Cortex of kidney (tissue), 1 donor: ENCODE measurements at places on chromosomes 6 and 20.

DNA sequence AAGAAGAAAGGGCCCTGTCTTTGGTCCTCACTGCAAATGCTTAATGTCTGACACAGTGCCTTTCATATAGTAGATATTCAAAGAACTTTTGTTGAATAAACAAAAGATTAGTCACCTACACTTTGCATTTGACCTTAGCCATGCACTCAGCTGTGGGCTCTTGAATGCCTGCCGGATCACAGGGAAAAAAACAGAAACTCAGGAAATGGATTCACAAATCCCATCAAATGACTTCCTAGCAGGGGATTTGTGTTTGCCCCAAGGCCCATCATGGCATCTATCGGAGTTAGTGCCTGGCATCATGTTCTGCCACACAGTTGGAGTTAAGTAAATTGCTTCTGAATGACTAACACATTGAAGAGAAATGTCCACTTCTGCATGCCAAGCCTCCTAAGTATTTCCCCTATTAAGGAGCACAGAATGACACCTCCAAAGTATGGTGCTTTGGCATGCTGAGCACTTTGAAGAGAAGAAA is 72.3 kb upstream of the DST start:
- no peak for DNase-seq

DNA sequence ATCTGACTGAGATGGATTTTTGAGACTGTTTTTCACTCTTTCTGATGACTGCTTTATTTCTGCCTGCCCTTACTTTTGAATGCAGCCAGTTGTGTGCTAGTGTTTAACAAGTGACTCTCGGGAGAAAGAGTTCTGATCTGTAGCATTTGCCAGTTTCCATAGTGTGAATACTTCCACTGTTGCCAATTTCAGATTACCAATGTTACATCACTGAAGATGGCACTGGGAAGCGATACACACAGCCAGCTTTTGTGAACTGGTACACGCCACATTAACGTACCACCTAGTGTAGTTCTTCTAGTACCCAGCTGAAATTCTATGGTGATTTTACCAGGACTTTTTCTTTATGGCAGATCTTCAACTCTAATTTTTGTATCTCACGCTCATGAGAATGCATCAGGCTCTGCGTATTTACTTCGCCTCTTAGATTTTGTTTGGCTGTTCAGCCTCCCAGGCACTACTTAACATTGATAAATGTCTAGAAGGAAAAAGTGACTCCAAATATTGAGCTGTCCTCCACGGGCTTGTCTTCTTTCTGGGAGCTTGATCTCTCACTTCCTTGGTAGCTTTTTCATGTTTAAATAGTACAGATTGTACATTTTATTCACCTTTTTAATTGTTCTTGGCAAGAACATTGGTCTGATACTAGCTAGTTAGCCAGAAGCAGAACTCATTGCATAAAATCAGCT is 521.6 kb upstream of the SOX4 start:
- DNase-seq, result no peak

DNA sequence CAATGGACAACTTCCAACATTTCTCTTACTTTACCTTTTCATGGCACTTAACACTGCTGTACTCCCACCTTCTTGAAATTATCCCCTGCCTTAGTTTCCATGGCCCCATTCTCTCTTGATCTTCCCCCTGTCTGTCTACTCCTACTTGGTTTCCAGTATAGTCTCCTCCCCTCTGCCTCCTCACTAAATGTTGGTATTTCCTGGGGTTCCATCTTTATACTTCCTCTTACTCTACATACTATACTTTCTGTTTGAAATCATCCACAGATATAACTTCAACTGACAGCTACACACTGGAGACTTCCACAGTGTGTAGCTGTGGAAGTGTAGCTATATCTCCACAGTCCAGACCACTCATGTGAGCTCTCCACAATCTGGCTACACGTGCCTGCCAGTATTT is 13.5 kb downstream of the ZHX3 start:
- DNase-seq, result no peak

GRCh38 chr6:32973144-32974015 is 5.0 kb downstream of the BRD2 start:
- DNase-seq, result no peak

DNA sequence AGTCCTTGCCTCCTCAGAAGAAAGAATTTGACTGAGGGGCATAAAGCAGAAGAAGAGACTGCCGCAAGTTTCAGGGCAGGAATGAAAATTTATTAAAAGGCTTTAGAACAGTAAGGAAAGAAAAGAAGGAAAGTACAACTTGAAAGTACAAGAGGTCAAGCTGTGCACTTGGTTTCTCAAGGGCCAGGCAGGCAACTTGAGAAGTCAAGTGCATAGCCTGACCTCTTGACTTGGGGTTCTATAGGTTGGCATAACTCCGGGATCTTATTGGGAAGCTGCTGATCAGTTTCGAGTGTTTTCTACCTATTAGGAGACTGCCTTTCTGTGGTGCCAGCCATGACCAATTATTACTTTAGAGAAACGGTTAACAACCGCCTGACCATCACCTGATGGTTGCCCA is 237.0 kb upstream of the RGS17 start:
- no peak for DNase-seq

GRCh38 chr6:44116641-44117382 is 10.4 kb downstream of the MRPL14 start:
- DNase-seq, result no peak

- DNase-seq, result no peak
Measured at GRCh38 chr6:52526634-52527033, 50.2 kb downstream of the TRAM2 start.

DNA sequence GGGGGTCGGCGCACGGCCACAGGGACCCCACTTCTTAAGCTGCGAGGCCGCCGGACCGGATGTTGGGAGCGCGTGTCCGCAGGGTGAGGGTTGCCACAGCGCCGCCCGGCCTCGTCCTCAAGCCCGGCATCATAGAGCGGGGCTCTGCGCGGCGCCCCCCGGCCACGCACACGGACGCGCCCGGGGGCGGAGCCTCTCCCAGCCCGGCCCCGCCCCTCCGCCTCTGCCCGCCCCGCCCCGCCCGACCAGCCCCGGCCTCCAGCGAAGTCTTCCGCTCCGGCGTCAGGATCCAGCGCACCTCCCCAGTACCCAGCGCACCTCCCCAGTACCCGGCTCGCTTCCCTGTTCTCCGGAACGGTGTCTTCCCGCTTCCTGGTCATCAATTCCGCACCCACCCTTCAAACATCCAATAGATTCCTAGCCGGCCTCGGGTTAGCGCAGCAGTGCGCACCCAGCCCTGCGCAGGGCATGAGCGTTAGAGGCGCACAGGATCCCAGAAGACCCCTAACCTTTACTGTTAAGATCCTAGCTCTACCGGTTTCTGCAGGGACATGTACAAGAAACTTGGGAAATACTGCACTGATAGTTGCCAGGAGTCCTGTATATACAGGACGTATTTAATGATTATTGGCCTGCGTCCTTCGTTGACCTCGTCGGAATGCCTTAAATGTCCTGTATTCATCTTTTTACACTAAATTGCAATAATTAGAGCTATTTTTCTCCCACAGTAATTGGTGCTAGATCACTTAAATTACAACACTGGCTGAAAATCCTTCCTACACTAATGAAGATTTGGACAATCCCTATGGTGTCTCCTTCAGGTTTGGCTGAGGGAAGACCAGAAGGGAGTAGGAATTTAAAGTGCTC is 535 bp upstream of the DNAAF9 start:
- DNase-seq, result no peak

DNA sequence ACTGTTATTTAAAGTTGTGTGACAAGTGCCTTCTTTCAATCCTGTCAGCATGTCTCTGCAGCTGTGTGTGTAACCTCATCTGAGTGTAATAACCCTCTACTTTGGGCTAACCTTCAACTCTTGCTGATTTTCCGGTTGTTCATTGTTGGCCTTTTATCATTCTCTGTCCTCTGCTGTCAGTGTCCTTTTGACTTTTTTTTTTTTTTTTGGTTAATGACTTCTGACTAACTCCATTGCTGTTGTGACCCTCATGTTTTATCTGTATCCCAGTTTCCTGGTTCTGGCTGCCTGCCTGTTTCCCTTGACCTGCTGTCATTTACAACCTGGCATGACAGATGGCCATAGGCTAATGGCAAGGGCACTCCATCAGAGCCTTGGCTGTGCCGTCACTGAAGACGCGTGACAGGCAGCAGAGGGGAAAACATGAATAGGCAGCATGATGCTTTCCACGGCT is 145.7 kb upstream of the MAN1A1 start:
- no peak for DNase-seq

DNA sequence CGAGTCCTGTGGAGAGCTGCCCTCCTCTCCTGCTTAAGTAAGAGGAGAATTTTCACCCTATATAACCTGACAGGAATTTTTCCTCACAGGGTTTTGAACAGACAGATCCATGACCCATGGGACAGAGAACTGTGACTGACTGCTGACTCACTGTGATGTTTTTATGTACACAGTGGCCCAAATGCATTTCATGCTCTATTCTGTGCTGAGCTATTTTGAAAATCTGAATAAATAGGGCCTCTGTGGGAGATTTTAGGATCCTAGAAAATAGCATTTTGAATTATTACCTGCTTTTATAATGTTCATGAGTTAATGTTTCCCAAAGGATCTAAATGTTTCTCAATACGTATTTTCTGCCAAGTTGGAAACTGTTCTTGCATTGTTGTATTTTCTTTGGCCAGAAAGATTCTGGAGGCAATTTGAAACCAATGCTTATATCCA is 577.4 kb downstream of the HTR1B start:
- no peak for DNase-seq

DNA sequence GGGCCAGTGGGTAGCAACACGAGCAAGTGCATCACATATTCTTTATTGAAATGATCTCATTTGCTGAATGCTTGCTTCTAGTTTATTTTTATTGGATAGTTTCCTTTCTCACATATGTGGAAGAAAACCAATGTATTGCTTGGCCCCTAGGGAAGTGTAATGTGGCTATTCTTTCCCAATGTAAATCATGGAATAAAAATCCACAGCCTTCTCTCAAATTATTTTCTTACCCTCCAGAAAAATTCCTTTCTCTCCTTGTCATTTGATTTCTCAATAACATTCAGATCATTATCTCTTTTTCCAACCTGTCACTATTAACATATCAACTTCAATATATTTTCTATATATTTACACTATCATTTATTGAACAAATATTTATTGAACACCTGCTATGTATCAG is 51.9 kb upstream of the PTPRK start:
- no peak for DNase-seq

DNA sequence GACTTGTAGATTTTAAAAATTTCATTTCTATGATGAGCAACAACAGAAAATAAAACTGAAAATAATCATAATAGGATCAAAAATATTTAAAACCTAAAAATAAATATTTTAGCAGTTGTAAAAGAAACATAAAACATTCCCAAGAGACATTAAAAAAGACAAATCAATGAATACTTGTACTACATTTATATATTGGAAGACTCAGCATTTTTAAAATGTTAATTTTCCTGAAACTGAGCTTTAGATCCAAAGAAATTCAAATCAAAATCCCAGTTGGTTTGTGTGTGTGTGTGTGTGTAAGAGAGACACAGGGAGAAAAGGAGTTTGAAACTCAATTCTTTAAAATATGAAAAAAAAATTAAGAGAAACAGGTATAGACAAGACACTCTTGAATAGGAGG is 38.7 kb upstream of the DSE start:
- no peak for DNase-seq

DNA sequence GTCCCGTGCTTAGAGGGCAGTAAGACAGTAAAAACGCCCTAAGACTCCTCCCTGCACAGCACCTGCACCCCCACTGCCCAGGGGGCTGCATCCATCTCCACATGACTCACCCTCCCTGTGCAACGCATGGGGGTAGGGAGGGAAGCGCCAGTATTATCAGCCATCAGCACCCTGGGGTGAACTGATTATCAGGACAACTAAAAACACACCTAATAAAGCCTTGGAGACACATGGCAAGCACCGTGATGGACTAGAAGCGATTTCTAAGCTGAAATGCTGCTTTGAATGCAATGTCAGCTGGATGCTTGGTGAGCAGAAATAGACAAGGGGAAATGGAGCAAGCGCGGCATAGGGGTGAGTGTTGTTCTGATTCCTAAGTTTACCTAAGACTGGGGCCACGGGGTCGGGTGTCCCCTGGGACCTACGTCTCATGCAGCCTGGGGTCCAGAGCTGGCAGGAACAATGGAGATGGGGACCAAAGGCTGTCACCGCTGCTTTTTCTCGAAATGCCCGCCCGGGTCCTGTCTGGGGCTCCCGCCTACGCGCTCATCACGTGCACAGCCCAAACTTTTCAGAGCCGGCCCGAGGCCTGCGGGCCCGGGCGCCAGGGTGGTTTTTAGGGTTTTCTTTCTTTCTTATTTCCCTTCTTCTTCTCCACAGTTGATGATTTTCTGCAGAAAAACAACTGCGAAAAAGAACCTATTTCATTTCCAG is 702 bp upstream of the TNFAIP3 start:
- DNase-seq, result no peak

GRCh38 chr6:41252401-41253169 is 24.4 kb downstream of the TREML4 start:
- no peak for DNase-seq

DNA sequence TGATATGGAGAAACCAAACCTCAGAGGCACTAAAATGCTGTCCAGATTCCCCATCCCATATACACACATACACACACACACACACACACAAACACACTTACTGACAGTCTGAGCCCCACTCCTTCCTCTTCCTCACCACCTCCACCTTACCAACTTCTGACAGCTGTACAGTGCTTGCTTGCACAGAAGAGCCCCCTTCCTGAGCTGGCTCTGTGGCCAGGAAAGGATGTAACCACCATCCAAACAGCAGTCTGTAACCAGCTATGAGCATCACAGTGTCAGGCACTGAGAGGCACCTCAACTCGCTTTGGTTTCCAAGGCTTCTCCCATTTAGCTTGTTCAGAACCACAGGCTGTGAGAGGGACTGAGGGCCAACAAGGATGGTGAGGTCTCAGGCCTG is 5.9 kb upstream of the C6orf136 start:
- no peak for DNase-seq

DNA sequence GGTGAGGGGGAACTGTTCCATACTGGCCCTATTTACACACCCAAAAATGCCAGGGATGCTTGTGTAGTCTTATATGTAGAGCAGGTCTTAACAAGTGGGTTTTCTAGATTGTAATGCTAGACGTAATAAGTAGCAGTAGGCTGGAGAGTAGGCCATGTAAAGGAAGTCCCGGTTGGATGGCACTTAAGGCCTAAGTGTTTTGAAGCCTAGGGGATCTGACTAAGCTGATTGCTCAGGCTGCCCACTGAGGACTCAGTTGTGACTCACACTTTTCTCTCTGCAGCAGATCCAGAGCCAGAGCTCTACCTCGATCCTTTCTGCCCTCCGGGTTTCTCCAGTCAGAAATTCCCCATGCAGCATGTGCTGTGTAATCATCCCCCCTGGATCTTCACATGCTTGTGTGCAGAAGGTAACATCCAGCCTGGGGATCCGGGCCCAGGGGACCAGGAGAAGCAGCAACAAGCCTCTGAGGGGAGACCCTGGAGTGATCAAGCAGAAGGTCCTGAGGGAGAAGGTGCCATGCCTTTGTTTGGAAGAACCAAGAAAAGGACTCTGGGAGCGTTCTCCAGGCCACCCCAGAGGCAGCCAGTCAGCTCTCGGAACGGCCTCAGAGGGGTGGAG is 26.6 kb downstream of the ZNF133 start:
- no peak for DNase-seq

GRCh38 chr6:169725125-169726048 is 1.1 kb upstream of the PHF10 start:
- DNase-seq, result no peak
